ENCODE measurements at places on chromosomes 6 and 20. TPM values are rescaled to one million over a fixed set of nuclear protein-coding genes. Genes with fewer than 3 reads are reported as not detected.

The HNF4A gene
- polyA plus RNA-seq: not detected

The TMEM14B gene
- 183 TPM for polyA plus RNA-seq

The OOEP gene
- polyA plus RNA-seq: not detected

The NOX3 gene
- polyA plus RNA-seq: not detected

The AVP gene
- not detected for polyA plus RNA-seq

The RAB44 gene
- not detected for polyA plus RNA-seq

The CENPW gene
- polyA plus RNA-seq: 1.7 TPM

The TRDN gene
- not detected for polyA plus RNA-seq

The ZFP57 gene
- polyA plus RNA-seq: 9.0 TPM

The RIN2 gene
- not detected for polyA plus RNA-seq

The BPIFB1 gene
- polyA plus RNA-seq: not detected

The MYL9 gene
- 2.7 TPM for polyA plus RNA-seq

The PCK1 gene
- polyA plus RNA-seq: not detected

The GSTA1 gene
- polyA plus RNA-seq: not detected

The SNPH gene
- 0.59 TPM for polyA plus RNA-seq
